Caki2 (cell line): ENCODE measurements at places on chromosomes 5 and 9.
A peak's percentile ranks its signal among the peaks of the same experiment; 100 is the strongest.

DNA sequence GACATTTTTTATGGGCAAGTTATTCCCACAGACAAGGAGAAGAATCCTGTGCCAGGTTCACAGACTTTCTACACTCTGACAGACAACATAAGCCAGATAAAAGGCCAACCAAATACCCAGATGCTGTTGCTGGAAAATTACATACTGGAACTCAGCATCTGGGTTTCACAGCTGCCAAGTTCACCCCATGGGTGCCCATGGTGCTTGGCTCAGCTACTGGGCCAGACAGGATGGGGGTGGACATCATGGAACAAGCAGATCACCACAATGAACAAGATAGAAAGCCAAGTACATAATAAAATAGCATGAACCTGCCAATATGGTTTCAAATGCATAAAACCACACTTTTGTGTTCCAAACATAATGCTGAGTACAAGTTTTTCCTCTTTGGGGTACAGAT, 999.8 kb downstream of the NR2F1-AS1 start:
- no peak for DNase-seq

- DNase-seq: no peak
Observed at GRCh38 chr5:175878544-175879438, 7.4 kb downstream of the CPLX2 start.

- DNase-seq: peak; percentile 98
Observed at GRCh38 chr5:83474161-83474796, 2.7 kb downstream of the VCAN start.

GRCh38 chr9:96130970-96131369, 171.0 kb downstream of the HSD17B3 start:
- no peak for DNase-seq

- DNase-seq: no peak
Observed at GRCh38 chr9:107856633-107857032, 367.1 kb upstream of the KLF4 start.

- DNase-seq: no peak
Observed at GRCh38 chr9:15416880-15417279, 5.8 kb upstream of the SNAPC3 start.

- DNase-seq: no peak
Observed at GRCh38 chr9:123174079-123174478, 94.3 kb downstream of the STRBP start.

- DNase-seq: no peak
Observed at GRCh38 chr5:172667786-172668593, 26.9 kb downstream of the NEURL1B start.

DNA sequence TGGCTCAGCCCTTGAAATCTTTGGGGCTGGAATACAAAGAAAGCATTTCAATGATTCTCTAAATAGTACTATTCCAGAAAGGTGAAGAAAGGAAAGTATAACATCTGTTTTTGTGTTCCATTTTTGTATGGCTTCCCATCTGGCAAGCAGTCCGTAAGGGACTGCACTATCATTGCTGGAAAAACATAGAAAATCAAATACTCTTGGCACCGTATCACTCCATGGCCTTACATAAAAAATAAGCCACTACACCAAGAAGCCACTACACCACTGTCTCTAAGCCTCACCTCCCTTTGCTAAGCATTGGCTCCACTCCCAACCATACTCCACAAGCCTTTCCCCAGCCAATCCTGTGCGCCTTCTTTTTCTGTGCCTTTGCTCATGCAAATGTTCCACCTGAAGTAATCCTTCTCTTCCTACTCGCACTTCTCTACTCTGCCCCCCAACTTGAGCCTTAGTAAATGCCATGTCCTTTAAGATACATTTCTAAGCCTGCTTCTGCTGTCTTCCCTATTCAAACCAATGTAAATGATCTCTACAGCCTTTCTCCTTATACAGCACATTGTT, 454.6 kb upstream of the TUSC1 start:
- no peak for DNase-seq

GRCh38 chr9:127929625-127929979, 975 bp downstream of the PIP5KL1 start:
- DNase-seq: no peak

- DNase-seq: peak; percentile 95
Observed at GRCh38 chr5:172437445-172438318, 16.6 kb downstream of the SH3PXD2B start.

GRCh38 chr9:34430843-34431437, 27.4 kb downstream of the FAM219A start:
- DNase-seq: peak; percentile 22

DNA sequence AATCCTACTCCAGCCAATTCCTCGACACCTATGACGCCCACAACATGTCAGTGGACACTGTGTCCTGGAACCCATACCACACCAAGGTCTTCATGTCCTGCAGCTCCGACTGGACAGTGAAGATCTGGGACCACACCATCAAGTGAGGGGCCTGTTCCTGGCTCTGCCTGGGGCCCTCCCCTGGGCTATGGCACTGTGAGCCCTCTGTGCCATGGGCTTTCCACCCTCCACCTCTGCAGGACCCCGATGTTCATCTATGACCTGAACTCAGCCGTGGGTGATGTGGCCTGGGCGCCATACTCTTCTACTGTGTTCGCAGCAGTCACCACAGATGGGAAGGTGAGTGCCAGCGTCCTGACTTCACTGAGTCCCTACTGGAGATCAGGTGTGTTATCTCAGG, 8.4 kb downstream of the ENHO start:
- DNase-seq: no peak

GRCh38 chr5:178625679-178626483, 969 bp downstream of the CLK4 start:
- no peak for DNase-seq

GRCh38 chr9:136488247-136489214, 5.7 kb upstream of the SEC16A start:
- DNase-seq: peak; percentile 52

GRCh38 chr5:133065471-133065870, 13.7 kb downstream of the HSPA4 start:
- DNase-seq: no peak

DNA sequence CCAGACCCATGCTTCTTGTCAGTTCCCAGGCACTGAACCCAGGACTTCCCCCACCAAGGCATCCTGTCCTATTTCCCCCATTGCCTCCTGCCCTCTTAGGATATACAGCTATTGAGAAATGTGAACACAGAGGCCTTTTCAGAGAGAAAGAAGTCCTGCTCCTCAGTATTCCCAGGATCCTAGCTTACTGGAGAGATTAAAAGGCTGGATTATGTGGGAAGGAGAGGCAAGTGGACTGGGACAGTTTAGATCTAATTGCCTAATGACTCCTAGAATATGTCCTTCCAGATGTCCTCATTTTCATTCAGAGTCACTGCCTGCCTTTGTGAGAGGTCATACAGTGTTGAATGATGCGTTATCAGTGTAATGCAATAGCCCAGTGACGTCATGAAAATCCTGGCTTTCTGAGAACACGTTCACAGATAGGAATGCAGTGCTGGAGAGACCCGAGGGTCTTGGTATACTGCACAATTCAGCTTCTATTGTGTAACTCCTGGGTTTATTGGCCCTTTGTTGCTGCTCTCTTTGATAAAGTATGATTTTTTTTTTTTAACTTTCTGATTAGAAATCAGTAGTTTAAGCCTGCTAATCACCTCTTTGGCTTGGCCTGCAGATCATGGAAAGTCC, 26.2 kb downstream of the WWC1 start:
- DNase-seq: peak; percentile 78

GRCh38 chr5:6770826-6771607, 57.8 kb downstream of the TENT4A start:
- no peak for DNase-seq

DNA sequence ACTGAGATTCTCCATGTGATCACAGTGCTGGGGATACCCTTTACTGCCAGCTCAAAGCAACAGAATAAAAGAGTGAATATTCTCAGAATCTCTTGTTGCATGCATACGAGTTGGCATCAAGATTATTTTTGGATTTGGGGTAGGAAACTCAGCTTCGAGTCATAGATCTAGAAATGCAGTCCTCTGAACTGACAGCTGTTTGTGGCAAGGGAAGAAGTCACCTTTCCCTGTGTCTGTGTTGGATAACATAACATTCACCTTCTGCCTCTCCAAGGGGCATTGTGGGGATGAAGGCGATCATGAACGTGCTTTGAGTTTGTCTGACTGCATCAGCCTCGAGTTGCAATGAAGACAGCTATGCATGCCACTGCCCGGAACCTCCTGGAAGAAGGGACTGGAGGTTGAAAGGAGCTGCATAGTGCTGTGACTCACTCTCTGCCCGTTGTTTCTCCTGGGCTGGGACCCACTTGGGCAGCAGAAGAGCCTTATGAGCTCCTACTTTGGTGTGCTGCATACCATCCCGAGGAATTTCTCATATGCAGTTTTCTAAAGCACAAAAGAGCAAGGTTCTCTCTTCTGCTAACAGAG, 231.7 kb downstream of the ARHGAP26 start:
- no peak for DNase-seq

- no peak for DNase-seq
Observed at GRCh38 chr5:178372142-178372571, 139.6 kb upstream of the PHYKPL start.

DNA sequence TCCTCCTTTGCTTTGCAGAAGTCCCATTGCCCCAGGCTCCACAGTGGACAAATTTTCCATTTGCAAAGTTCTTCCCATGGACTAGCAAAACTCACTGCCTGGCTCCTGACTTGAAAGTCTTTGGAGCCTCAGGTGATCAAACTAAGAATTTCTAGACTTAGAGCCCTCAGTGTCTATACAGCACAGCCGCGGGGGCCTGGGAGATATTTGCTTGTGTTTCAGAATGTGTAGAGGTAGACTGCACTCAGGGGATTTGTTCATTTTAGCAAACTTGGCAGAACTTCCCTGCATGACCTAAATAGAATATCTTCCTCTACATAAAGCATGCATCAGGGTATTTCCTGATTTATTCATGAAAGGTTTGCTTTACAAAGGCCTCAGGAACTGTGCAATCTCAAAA, 384.2 kb upstream of the ZNF462 start:
- DNase-seq: no peak

DNA sequence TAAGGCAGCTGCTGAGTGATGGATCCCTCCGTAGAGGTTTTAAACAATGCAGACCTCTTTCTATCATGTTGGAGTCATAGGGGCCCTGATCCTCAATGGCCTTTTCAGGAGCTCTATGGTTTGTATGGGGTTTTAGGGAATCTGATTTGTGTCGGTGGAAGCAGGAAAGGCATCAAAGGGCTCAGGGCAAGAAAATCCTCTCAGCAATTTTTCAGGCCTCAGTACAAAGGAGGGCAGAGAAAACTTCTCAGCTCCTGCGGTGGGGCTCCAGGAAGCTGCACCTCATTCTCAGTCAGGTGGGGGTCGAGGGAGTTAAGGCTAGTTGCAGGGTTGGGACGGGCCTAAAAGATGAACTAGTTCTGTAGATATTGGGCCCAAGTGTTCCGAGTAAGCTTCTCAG, 35.0 kb downstream of the GLRA1 start:
- no peak for DNase-seq

DNA sequence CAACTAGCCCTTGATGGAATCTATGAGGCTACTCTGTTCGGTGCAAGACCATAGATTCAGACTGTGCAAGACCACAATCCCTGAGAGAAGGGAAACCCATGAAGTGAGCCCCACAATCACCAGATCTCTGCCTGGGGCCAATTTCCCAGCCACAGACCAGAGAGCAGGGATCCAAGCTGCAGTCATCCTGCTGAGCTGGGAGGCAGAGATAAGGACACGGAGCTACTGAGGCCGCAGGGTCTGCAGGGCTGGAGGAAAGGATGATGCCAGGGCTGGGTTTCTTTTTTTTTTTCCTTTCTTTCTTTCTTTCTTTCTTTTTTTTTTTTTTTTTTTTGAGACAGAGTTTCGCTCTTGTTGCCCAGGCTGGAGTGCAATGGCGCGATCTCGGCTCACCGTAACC, 47.7 kb upstream of the FUBP3 start:
- DNase-seq: no peak

DNA sequence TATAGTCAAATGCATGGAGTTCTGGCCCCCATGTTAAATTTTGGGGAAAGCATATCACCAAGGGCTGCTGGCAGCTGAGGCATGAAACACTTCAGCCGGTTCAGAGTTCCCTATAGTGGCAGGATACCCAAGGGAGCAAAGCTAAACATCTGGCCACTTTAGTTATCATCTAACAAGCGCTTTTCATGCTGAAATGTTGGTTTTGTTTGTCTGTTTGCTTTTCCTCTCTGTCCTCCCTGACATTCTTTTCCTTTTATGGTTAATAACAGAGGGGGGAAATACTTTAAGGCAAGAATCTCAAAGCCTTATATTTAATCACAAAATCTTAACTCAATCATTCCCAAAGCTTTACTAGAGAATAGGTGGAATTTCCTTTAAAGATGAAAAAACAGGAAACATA, 11.9 kb downstream of the APBA1 start:
- DNase-seq: no peak

DNA sequence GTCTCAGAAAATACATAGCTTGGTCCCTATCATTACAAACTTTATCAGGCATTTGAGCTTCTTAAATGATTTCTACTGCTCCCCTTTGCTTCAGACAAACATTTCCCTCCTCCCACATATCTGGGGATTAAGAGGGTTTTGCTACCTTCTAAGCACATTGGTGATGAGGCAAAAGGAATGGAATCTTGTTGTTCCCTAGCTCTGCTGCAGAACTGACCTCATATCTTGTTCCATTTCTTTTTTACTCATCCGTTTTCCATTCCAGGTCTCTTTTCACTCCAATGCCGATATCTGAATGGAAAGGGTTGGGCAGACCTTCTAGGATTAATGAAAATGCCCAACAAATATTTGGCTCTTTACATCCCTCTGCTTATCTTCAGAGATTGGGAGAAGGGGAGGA, 444.6 kb downstream of the ZNF608 start:
- DNase-seq: no peak

DNA sequence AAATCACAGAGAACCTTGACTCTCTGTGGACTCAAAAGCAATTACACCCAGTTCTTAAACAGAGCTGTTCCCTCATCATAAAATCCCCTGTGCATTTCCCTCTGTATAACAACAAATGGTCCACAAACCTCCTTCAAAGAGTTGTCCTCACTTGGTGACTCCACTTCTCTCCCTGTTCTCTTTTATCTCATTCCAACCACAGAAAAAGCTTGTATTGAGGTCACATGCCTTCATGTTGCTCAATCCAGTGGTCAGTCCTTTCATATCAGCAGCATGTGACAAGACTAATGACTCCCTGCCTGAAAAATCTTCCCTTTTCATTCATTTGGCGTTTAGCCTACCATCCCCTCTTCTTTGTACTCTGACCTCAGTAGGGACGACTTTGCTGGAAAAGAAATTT, 158.0 kb downstream of the DEPDC1B start:
- no peak for DNase-seq
